ENCODE measurements at places on chromosomes 4 and X. TPM values are rescaled to one million over a fixed set of nuclear protein-coding genes. Genes with fewer than 3 reads are reported as not detected.

- no peak overlapping the region for H3K27ac ChIP-seq
- no peak overlapping the region for H3K4me3 ChIP-seq
- H3K36me3 ChIP-seq: peaks cover 6% of the 10 kb centered on the region
- DNase-seq: no peak
Observed at GRCh38 chr4:94238160-94238559, 30.5 kb downstream of the SMARCAD1 start.

DNA sequence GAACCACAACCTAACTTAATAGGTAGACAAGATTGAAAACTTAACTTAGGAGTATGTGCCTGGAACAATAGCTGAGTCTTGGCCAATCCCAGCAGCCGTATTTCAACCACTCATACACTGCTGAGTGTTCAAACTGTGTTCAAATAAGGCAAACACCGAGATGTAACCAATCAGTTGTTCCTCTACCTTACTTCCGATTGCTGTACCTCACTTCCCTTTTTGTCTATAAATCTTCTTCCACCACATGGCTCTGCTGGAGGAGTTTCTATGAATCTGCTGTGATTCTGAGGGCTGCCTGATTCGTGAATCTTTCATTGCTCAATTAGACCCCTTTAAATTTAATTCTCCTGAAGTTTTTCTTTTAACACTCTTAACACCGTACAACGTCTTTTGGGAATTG lies 108.0 kb downstream of the ANAPC4 start:
- DNase-seq: no peak
- no peaks in the 10 kb centered on the region for H3K4me1 ChIP-seq

- H3K4me1 ChIP-seq: no peaks in the 10 kb centered on the region
- DNase-seq: no peak
- no peak overlapping the region for H3K4me3 ChIP-seq
- no peaks in the 10 kb centered on the region for H3K36me3 ChIP-seq
Observed at GRCh38 chr4:106019771-106020170, 124.5 kb downstream of the NPNT start.

GRCh38 chr4:9964879-9965278 lies 56.4 kb downstream of the SLC2A9 start:
- no peak overlapping the region for H3K27ac ChIP-seq
- H3K27me3 ChIP-seq: no peaks in the 10 kb centered on the region
- H3K4me1 ChIP-seq: no peaks in the 10 kb centered on the region

NDNF gene
- 2.1 TPM for total RNA-seq

NEXMIF gene
- 0.13 TPM for total RNA-seq
